ENCODE measurements at places on chromosomes 13 and 19.

DNA sequence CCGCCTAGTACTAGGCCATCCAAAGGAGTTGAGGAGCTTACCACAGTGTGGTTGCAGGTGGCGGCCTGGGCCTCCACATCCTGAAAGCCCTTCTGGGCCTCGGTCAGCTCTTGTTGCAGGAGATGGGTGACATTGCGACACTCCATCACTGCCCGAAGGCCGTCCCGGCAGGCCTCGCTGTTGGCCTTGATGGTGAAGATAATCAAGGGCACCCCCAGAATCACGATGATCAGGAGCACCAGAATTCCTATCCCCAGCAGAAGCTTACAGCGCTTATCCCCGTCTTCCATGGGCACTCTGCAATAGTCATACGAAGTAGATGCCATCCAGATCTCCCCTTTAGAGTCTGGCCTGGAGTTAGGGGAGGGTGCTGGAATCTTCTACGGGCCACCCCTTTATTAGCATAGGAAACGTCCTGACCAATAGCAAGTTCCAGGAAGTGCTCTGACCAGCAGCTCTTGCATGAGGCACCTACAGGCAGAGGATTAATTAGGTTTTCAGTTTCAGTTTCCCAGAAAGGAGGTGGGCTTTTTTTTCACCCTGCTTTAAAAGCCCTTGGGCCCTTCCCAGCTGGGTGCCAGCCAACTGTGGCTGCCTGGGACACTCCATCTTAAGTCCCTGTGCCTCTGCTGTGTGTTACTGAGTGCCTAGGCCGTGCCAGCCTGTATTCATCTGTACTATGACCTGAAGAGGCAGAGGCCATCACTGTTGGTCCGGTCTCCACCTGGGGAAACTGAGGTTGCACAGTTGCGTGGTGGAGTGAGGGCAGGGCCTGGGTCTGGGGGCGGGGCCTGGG, at the start of gene BST2:
Gene BST2, minus strand, starts transcription at position 381 of the 796 bp plus-strand sequence. Its CDS starts 55 bp downstream, at position 326.
- peak; percentile 37 for DNase-seq

GRCh38 chr13:33761740-33762139, 56.2 kb upstream of the RFC3 start:
- DNase-seq, result no peak

GRCh38 chr13:74904556-74904955, 577.4 kb downstream of the TBC1D4 start:
- no peak for DNase-seq

GRCh38 chr19:13269348-13269747, 119.1 kb downstream of the IER2 start:
- DNase-seq, result no peak

GRCh38 chr19:41936416-41936850, 8.2 kb upstream of the ERFL start:
- DNase-seq, result no peak

GRCh38 chr19:38701455-38702063, 42.7 kb downstream of the CAPN12 start:
- no peak for DNase-seq

GRCh38 chr13:91355826-91356710, 8.6 kb downstream of the MIR17HG start:
- no peak for DNase-seq

DNA sequence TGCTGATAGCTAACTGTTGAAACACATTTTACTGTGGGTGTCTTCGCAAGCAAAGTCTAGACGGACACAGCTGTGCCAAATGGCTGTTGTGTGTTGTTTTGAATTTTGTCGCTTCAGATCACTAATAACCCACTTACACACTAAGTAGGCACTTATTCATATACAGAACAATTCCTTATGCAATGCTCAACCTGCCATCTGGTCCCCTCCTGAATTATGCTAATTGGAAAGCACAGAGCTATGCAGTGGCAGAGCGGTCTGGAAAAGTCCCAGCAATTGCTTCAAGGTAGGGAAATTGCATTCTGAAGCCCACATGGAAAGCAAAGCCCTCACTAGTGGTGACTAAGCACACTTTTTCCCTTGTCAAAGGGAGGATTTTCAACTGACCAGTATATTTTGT, 69.9 kb downstream of the C13orf42 start:
- DNase-seq, result no peak

DNA sequence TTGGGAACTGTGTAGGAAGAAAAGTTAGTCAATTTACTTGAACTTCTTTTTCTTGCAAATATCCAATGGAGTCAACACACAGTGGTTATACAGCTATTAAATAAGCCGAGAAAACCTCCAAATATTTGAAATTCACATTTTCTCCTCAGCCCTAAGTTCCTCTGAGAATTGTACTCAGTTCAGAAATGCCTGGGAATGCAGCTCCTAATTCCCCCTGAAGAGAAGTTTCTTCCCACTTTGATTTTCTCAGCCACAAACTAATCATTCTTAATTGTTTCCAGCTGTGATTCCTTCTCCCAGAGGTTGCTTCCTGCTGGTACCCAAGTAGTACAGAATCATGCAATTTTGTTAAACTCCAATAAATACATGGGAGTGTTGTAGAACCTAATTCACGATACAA, 246.1 kb upstream of the MIR17HG start:
- no peak for DNase-seq

GRCh38 chr13:98346904-98347636, 170.0 kb upstream of the RNF113B start:
- DNase-seq, result no peak

DNA sequence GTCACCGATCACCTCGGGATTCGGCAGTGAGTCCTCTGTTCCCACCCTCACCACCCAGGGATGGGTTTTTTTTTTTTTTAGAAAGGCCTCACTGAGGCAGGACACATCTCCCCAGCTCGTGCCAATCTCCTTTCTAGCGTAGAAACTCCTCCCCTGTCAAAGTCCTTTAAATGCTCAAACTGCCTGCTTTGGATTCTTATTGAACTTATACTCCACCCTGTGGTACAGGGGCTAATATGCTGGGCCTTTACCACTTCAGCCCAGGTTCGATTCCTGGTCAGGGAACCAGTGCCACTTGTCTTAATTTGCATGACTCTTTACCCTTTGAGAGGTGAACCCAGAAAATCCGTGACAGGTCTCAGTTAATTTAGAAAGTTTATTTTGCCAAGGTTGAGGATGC, 8.3 kb upstream of the ZNF14 start:
- no peak for DNase-seq

GRCh38 chr19:4861147-4861546, 6.3 kb downstream of the PLIN3 start:
- DNase-seq, result no peak

GRCh38 chr13:21748166-21748565, 77.3 kb downstream of the FGF9 start:
- no peak for DNase-seq

DNA sequence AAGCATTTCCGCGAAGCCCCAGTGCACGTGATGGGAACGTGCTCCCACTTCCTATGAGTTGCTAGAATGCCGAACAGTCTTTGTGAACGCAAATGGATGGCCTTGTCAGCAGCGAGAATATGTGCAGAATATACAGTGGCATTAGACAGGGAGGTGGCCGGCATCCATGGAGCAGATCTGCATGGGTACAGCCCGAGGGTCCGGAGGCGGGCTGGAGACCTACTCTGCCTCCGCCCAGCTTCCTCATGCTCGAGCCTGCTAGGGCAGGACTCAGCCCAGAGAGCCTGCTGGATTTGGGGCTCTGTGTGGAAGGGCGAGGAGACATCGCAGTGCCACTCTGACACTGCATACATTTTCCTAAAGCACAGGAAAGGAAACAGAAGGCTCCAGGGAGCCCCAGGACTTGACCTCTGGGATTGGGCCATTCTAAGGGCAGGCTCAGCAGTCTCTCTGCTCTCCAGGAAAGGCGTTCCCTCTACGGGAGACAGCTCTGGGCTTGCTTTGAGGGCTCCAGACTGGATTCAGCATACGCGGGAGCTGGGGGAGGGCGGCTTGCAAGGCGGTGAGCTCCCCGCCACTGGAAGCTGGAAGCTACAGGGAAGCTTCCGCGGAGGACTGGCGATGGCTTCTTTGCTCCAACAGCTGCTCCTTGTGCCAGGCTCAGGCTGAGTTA, 55.9 kb upstream of the UQCRFS1 start:
- DNase-seq, result no peak

- no peak for DNase-seq
Observed at GRCh38 chr13:51995677-51996551, 15.3 kb downstream of the ATP7B start.

DNA sequence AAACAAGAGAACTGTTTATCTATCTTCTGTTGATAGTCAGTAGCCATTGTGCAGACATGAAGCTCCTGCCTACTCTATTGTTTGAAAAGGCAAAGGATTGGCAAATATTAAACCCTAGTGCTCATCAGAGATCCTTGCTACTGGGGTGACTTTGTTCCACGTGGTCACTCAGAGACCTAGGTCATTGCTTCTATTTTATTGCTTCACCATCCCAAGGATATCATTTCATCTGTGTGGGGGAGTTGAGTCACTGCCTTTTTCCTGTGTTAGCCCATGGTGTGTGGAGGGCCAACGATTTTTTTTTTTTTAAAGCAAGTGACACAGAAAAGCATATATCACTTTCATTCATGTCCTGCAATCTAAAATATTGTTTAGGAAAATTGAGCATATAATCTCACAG, 254.1 kb upstream of the RXFP2 start:
- DNase-seq, result no peak

- DNase-seq, result no peak
Observed at GRCh38 chr19:6271251-6271650, 8.5 kb downstream of the MLLT1 start.

GRCh38 chr19:48553676-48554384, 1.9 kb downstream of the SULT2B1 start:
- no peak for DNase-seq

- DNase-seq, result no peak
Observed at GRCh38 chr19:21143428-21143827, 1.6 kb downstream of the ZNF431 start.

- no peak for DNase-seq
Observed at GRCh38 chr13:91946498-91947070, 548.2 kb downstream of the GPC5 start.

- DNase-seq, result no peak
Observed at GRCh38 chr13:99774644-99775043, 196.9 kb downstream of the ZIC5 start.

DNA sequence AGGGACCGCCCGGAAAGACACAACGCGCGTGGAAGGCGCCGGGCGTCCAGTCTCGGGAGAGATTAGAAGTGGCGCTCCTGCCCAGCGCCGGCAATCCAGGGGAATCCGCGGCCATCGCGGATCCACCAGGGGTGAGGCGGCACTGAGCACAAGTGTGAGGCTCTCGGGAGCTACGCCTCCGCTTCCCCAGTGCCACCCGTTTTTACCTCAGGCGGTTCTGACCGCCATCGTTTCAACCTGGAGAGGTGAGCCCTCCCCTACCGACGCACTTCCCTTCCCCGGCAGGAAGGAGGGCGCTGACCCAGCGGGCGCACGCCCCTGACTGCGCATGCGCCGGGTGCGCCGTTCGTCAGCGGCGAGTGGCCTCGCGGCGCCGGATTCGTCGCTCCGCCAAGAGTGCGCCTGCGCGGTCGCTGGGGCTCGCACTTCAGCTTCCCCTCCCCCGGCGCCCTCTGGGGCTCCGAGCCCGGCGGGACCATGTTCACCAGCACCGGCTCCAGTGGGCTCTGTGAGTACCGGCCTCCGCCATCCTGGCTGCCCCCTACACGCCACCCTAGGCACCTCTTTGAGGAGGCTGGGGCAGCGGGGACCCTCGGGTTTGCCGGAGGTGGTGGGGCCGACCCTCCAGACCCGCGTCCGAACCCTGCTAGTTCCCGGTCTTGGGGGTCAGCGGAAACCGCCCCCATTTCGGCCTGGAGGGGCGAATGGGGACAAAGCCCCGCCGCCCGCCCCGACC, at the start of gene UBAC2:
Gene UBAC2, plus strand, starts transcription at position 423 of the 736 bp plus-strand sequence. Its CDS starts 55 bp downstream, at position 478.
- peak; percentile 96 for DNase-seq

GRCh38 chr13:26168237-26168814, 53.8 kb downstream of the RNF6 start:
- no peak for DNase-seq

Data from effector CD8-positive, alpha-beta T cell (primary cell).